ENCODE measurements at places on chromosomes 7 and 10.

- DNase-seq, result no peak
Measured at GRCh38 chr7:73477376-73477775, 43.8 kb downstream of the FZD9 start.

DNA sequence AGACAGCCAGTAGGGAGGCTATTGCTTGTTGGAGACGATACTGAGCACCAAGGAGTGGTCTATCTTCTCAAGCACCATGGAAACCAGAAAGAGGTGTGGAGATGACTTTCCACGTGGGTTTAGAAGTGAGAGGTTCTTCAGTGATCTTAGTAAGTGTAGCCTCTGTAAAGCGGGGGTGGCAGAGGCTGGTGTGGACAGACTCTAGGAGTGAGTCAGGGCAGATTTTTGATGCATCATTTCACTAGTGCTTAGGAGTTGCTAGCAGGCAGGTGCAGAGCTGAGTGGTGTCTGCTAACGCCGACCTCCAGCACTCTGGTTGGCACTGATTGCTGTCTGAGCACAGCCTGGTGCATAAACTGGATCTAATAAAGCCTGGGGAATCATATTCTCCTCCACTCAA, 78.4 kb upstream of the ADO start:
- no peak for DNase-seq

DNA sequence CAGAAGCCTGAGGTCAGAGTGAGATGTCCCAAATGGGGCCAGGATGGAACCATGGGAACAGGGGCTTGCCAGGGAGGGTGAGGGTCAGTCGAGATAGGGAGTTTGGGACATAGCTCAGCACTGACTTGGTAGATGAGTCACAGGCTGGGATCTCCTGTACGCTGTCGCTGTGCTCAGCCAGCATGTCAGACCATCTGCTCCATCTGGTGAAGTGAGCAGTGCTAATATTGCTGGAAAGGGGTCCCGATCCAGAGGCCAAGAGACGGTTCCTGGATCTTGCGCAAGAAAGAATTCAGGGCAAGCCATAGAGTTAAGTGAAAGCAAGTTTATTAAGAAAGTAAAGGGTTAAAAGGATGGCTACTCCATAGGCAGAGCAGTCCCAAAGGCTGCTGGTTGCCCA, 505.6 kb downstream of the GALNT17 start:
- no peak for DNase-seq

- no peak for DNase-seq
Measured at GRCh38 chr10:70913191-70913892, 25.0 kb upstream of the PCBD1 start.

- DNase-seq, result no peak
Measured at GRCh38 chr7:45203936-45204445, 46.4 kb downstream of the RAMP3 start.

GRCh38 chr7:100823140-100823525, 4.2 kb downstream of the EPHB4 start:
- no peak for DNase-seq

- no peak for DNase-seq
Measured at GRCh38 chr10:22183771-22184461, 33.9 kb downstream of the EBLN1 start.

- no peak for DNase-seq
Measured at GRCh38 chr10:77123330-77123729, 514.3 kb downstream of the KCNMA1 start.

DNA sequence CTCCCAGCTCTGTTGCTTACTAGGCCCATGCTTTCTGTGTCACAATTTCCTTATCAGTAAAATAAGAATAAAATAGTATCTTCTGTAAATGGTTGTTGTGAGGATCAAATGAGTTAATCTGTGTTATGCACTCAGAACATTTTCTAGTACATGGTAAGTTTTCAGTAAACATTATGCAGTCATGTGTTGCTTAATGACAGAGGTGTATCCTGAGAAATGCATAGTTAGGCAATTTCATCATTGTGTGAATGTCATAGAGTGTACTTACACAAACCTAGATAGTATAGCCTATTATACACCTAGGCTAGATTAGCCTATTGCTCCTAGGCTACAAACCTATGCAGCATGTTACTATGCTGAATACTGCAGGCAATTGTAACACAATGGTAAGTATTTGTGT, 4.4 kb downstream of the PTTG1IP2 start:
- no peak for DNase-seq

GRCh38 chr10:14534152-14534551, 203.4 kb upstream of the FRMD4A start:
- no peak for DNase-seq

DNA sequence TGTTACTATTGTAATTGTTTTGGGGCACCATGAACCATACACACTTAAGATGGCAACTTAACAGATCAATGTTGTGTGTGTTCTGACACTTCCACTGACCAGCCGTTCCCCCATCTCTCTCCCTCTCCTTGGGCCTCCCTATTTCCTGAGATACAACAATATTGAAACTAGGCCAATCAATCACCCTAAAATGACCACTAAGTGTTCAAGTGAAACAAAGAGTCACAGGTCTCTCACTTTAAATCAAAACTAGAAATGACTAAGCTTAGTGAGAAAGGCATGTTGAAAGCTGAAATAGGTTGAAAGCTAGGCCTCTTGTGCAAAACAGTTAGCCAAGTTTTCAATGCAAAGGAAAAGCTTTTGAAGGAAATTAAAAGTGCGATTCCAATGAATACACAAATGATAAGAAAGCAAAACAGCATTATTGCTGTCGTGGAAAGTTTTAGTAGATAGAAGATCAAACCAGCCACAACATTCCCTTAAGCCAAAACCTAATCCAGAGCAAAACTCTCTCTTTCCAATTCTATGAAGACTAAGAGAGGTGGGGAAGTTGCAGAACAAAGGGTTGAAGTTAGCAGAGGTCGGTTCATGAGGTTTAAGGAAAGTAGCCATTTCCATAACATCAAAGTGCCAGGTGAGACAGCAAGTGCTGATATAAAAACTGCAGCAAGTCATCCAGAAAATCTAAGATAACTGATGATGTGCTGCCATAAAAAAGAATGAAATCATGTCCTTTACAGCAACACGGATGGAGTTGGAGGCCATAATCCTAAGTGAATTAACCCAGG, 90.6 kb downstream of the MTPN start:
- no peak for DNase-seq

DNA sequence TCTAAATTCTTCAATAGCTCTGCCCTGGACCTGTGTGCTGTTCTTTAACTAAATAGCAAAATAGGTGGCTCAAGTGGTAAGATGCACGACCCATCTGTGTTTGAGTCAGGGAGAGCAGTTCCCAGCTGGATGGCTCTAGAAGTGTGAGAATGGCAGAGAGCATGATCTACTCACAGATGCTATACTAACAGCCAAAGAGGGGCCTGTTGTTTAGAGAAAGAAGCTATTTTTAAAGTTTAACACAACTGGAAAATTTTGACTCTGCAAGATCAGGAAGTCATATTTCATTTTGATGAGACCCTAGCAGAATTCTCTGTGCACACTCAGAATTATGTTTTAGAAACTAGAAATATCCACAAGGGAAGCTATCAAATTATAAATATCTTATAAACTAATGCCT, 87.4 kb upstream of the PIP4K2A start:
- no peak for DNase-seq

DNA sequence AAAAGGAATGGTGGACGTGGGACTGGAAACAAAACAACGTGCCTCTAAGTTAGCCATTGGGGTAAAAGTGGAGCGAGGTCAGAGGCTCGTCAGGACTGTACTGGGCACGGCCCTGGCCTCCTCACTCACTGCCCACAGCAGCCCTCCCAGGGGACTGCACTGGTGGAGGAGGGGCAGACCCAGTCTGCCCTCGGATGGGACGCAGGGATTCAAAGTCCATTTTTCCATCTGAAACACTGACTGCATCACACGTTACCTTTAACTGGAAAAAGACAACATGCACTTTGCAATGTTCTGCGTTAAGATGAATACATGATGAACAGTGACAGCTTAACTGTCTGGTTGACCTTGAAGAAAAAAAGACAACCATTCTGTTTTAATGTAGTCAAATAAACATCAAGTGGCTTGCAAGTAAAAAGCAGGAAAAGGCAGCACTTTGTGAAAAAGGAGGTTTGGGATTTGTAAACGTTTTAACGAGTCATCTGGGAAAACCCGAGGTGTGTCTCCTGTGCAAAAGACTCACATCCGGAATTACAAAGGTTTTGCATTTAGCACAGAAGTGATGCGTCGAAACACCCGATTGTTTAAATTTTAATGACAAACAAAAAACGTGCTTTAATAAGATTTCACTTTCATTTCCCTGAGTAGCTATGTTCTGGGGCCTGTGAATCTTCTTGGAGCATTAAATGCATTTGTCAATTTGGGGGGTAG, 18.8 kb downstream of the KLF6 start:
- no peak for DNase-seq

GRCh38 chr7:117717357-117717756, 155.9 kb downstream of the CTTNBP2 start:
- DNase-seq, result no peak

DNA sequence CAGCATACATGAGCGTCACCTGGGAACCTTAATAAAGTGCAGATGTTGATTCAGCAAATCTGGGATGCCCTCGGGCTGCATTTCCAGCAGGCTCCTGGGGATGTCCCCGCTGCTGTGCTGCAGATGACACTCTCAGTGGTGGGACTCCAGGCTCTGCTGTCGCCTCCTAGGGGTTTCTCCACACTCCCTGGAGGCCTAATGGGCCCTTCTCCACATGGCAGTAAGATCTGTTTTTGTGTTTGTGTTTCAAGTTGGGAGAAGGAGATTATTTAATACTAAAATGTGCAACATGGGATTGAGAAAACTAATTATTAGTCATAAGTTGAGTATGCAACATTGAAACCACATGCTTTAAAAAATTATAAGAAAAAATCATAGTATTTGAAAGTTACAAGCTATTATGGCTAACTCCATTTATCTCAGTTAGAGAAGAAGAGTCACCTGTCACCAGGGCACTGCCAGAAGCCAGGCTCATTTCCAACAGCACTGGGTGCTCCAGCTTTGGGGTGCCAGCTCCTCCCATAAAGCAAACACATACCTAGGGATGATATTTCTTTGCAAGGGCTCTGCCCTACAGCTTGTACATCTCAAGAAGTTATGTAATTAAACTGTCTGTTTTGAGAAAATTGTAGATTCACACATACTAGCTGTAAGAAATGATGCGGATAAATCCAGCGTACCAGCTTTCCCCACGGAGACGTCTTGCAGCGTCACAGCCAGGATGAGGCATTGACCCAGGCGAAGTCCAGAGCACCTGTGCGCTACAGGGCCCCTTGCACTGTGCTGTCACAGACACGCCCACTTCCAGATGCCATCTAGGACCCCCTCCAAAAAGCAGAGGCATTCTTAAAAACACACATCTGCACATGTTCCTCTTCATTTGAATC, 106.4 kb downstream of the EGFR start:
- DNase-seq, result no peak

- no peak for DNase-seq
Measured at GRCh38 chr7:128874140-128875031, 11.7 kb downstream of the ATP6V1F start.

DNA sequence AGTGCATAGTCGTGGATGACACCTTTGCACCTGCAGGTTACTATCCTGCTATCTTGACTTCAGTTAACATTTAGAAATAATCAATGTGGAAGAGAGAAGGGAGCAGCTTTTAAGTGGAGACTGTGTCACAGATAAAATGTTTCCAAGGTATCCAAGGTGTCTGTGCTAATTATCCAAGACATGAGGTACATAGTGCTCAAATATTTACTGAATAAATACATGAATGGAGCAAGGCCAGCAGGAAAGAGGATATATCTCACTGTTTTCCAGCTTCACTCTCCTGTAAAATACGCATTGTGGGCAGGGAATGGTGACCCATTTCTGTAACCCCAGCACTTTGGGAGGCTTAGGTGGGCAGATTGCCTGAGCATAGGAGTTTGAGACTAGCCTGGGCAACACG, 552.4 kb downstream of the PHTF2 start:
- DNase-seq, result no peak

DNA sequence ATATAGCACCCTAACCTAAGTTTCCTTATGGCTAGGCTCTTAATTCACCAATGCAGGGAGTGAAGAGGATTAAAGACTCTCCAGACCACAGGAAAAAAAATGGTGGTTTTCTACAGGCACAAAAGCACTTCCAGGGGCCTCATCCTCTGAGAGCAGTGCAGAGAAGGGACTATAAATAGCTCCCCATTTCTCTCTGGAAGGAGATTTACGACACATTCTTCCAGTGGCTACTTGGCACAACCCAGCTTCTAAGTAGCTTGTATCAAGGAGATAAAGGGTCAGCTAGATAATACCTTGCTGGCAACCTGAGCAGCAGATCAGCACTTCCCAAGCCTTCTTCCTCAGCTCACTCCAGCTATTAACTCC, 73.5 kb downstream of the CRPPA start:
- DNase-seq, result no peak

- no peak for DNase-seq
Measured at GRCh38 chr10:36019749-36020148, 377.7 kb upstream of the FZD8 start.

- no peak for DNase-seq
Measured at GRCh38 chr10:99276848-99277486, 41.3 kb upstream of the HPSE2 start.

DNA sequence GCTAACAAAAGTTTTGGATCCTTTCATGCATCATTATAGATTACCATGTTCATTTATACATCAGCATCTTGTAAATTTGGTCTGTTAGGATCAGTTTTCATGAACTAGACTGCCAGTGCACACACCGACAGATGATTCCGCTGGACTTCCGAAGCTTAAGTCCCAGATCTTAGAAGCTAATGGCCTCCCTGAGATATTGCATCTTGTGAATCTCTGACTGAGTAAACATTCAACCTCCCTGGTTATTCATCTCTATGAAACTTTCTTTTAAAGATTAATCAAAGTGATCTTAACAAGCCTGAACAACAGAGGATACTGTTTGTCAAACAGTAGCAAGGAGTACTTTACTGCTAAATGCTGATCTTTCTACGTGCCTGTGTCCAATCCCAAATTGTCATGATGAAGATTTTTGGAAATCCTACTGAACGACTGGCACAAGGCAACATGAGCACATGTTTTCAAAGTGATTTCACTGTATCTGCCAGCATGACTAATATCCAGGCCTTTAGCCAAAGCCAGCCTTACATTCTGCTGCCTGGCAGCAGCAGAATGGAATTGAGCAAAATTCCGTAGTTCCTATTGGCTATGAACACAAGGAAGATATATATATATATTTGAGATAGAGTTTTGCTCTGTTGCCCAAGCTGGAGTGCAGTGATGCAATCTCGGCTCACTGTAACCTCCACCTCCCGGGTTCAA, 91.3 kb upstream of the ANK3 start:
- no peak for DNase-seq

DNA sequence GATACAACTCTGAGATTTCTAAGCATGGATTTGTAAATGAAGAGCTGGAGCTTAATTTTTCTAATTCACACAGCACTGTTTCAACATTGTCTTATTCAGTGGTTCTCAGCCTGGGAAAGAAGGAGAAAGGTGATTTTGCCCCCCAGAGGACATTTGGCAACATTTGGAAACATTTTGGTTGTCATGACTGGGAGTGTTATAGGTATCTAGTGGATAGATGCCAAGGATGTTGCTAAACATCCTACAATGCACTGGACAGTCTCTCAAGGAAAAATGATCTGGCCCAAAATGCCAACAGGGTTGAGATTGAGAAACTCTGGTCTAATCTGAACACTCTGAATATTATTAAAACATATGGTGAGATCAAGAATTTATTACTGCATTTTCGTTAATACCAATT, 3.8 kb upstream of the CAV2 start:
- DNase-seq, result no peak
